ENCODE measurements at places on chromosomes 2 and 18.

DNA sequence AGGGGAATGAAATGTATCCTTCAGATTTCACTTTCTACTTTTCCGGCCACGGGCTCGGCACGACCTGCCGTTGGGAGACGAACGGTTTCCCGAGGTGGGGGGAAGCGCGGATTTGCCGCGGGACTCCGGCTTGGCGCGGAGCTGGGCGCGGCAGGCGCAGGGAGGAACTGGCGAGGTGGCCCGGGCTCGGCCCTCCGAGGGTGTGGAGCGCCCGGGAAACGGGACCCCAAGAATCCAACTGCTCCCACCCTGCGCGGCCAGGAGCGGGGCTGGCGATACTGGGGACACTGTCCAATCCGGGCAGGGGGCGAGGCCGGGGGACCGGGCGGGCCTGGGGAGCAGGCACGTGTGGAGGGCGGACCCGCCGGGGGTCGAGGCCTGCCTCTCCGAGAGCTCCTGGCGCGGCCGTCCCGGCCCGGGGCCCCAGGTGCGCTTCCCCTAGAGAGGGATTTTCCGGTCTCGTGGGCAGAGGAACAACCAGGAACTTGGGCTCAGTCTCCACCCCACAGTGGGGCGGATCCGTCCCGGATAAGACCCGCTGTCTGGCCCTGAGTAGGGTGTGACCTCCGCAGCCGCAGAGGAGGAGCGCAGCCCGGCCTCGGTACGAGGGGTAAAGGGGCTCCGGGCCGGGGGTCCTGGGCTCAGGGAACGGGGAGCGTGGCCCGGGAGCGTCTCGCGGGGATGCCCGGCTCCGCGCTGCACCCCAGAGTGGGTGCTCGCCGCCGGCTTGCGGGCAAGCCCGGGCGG lies at the start of gene ANXA4:
Gene ANXA4, plus strand, starts transcription at position 560 of the 747 bp plus-strand sequence. CDS start 39,432 bp downstream, outside the sequence.
- no peak for DNase-seq

GRCh38 chr2:203631068-203631757 lies 75.2 kb upstream of the CD28 start:
- DNase-seq = no peak

DNA sequence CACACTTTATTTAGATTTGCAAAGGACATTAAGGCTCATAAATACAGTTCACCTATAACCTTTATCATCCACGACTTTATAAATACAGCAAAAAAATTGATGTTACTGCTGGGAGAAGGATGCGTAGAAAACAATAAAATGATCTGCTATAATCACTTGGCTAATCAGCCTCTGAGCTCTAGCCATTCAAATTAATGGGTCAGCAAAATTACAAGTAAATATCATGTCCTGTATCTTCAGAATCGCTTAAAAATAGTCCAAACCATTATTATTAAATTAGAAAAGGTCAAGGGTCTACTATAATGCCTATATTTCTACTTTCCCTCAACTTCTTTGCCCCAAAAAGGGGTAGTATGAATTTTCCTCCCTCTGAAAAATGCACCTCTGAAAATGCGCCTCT lies 40.3 kb downstream of the OLA1 start:
- no peak for DNase-seq

DNA sequence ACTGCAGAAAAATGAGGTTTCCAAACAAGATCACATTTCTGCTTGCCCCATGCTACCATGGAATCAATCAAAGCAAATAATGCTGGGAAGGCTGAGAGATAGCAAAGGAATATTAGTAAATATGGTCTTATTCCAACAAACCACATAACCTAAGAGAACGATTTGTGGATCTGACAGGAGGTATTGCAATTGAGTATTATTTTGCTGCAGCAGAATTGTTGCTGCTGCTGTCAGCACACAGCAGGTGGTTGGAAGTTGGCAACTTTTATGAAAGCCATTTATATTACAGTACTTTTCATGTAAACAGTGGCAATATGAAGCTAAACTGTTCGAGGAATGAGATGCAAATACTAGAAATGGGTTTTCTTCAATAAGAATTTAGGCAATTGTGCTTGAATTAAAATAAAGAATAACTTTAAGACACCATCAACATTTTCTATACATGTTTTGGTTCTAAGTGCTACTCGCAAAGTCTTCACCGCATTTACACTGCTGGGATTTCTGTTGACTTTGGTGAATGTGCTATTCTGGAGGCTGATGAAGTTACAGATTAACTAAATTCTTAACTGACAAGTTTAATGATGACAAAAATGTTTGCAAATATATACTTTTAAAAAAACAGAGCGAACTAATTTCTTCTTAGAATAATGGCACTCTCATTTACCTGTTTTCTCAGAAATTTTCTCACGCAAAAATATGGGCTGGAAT lies 1285.7 kb downstream of the CNTNAP5 start:
- DNase-seq = no peak

- DNase-seq = no peak
Observed at GRCh38 chr2:37168217-37168981, 11.6 kb upstream of the EIF2AK2 start.

DNA sequence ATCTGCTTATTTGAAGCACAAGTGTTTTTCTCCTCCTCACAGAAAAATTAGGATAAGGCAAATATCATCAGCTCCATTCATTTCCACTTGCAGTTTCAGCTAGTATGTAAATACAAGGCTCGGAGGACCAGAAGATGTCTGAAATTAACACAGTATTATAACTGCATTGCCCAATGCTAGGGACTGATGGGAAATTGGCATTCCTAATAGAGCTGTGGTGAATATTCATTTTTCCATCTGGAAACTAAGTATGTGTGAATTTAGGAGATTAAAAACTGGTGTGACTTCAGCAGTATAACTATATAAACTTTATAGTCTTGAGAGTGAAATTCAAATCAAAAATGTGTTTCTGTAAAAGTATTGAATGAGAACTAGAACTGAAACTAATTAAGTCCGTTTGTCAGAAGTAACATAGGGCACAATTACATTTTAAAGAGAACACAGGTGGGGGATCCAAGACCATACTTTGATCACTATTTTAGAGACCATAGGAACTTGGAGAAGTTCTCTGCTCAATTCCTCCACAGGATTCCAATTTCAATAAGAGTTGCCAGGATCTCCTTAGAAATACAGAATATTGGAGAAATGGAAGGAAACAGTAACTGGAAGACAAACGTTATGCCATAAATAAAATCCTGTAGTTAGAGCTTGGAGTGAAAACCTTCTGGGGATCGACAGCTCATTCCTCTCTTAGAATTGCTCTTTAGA lies 12.1 kb upstream of the ITGA6 start:
- DNase-seq = no peak

DNA sequence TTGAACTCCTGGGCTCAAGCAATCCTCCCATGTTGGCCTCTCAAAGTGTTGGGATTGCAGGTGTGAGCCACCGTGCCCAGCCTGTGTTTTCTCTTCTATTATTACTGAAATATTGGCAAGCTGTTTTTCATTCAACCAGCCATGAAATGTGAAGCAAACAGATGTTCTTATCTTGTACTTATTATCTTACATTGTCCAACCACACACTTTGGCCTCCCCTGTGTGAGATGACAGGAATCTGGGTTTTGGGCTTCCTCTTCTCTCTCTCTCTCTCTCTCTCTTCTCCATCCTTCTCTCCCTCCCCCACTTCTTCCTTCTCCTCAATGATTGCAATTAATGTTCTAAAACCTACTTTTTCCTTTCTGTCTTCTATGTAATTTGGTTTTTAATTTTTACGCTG lies 33.1 kb downstream of the RAMP1 start:
- no peak for DNase-seq
